ENCODE measurements at places on chromosomes 12 and 14.
A peak's percentile ranks its signal among the peaks of the same experiment; 100 is the strongest.

DNA sequence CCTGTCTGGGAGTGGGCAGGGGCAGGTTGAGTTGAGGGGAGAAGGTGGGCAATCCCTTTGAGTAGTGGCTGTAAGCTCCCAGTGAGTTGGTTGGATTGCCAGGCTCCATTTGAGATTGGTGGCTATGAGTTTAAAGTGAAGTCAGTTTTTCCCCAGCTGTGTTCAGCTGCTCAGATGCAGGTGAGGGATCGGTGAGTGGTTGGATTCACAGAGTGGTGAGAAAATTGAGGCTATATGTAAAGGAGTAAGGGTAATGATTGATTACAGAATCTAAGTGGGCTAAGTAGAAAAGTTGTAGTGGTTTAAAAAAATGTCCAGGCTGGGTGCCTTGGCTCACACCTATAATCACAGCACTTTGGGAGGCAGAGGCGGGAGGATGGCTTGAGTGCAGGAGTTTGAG is 68.6 kb downstream of the GLRX5 start:
- no peak for DNase-seq

- no peak for DNase-seq
Measured at GRCh38 chr14:39034481-39035296, 68.3 kb downstream of the SEC23A start.

DNA sequence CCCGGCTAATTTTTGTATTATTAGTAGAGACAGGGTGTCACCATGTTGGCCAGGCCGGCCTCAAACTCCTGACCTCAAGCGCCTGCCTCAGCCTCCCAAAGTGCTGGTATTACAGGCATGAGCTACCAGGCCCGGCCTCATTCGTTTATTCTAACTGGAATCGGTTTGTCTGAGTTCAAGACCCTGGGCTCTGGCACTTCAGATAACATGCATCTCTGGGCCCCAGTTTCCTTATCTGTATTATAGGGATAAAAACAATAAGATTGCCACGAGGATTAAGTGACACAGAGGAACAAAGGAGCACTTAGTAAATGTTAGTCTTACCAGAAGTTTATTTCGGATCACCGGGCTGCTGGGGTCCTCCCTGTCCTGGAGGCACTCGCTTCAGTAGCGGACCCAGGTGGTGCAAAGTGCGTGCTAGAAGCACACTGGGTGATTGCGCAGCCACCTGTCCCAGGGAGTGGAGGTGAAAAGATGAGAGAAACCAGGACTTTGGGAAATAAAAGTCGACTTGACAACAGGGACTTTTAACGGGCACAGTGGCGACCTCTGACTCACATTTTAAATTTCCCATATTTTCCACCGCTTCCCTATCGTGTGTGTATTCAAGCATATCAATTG is 37.5 kb downstream of the ACACB start:
- no peak for DNase-seq

- no peak for DNase-seq
Measured at GRCh38 chr12:114420944-114421335, 15.0 kb upstream of the TBX5 start.

DNA sequence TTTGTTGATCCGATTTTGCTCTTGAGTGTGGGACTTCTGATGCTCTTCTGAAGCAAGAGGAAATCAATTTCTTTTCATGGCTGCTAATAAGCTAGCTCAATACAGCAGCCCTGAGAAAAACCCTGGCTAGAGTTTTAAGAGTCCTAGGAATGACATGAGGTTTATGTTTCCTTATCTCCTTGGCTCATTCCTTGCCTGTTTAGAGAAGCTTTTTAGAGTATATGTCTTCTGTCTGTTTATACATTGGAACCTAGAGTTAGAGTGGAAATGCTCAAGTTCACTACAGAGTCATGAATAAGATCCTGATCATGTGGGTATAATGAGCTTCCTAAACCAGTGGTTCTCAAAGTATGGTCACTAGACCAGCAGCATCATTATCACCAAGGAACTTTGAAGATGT is 34.5 kb downstream of the SMOC1 start:
- DNase-seq: no peak

DNA sequence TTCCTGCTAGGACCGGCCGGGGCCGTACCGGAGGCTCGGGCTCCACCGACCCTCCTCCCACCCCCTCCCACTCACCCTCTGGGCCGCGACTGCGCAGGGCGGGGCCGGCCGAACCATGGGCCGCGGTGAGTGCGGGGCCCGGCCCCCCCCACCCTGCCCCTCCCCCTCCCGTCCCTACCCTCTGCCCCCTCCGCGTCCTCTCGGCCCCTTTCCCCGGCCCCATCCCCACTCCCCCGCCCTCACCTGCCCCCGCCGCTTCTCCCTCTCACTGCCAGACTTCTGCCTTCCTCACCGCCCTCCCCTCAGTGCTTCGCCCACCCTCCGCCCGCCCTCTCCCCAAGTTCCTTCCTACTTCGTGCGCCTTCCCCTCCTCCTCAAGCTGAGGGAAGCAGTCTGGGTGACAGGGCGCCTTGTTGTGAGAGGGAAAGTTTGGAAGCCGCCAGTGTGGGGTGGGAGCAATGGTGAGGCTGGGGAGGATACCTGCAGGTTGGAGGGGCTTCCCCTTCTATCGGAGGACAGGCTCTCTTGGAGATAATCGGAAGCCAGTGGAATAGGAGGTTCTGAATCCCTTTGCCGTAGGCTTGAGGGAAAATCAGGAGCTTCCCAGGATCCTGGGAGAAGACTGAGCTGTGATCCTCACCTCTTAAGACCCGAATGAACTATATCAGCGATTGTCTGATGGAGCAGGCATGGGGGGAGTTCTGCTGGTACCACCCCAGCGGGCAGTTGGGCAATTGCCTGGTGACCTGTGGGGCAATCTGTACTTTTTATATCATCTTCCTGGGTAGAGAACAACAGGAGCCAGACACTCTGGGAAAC is 472 bp downstream of the MBD6 start:
- DNase-seq: no peak

DNA sequence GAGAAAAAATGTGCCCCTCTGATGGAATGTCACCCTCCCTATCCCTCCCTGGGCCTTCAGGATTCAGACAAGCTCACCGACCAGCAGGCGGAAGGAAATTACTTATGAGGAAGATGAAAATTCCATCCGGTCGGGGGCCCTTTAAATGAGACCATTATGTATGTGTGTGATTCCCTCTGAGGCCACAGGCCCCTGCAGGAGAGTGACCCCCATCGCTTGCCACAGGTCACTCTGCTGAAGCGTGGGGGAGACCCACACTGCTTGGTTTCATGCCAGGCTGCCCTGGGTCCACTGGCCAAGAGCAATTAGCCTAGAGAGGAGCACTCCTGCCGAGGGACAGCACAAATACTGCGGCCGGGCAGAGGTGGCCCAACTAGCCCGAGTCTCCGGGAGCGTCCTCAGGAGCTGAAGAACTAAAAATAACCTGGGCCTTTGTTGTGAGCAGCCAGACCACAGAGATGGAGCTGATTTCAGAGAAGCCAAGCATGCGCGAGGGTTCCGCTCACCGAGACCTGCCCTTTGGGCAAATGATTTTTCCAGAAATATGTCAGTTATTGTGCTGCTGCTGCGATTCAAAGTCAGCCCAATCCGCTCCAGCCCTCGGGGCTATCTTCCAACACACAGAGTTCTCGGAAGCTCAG is 276.4 kb downstream of the DPF3 start:
- peak; percentile 88 for DNase-seq

DNA sequence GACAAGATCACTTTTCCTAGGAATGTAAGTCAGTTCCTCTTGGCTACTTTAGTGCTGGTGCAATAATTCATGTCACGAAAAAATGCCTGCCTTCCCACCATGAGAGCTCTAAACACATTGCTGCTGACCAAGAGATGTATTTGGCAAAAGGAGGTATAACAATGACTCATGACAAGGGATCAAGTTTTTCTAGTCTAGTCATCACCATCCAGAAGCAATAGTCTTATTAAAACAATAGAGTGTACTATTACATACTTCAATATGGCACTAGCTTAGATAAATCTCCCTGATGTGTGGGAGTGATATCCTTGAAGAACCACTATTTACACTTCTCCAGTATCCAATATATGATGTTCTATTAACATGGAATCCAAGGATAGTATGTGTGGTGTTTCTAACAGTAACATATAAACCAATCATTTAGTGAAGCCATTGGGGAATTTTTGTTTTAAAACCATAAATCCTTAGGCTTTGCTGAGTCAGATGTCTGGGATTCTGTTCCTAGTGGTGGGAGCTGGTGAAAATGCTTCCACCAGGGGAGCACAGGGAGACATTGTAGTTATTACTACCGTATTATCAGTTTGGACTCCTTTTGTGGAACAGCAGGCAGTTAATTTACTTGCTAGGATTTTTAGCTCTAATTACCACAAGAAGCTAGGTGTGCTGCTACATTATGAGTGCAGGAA is 1387.5 kb downstream of the LRFN5 start:
- no peak for DNase-seq

GRCh38 chr12:116337312-116337711 is 59.8 kb upstream of the MED13L start:
- DNase-seq: no peak

DNA sequence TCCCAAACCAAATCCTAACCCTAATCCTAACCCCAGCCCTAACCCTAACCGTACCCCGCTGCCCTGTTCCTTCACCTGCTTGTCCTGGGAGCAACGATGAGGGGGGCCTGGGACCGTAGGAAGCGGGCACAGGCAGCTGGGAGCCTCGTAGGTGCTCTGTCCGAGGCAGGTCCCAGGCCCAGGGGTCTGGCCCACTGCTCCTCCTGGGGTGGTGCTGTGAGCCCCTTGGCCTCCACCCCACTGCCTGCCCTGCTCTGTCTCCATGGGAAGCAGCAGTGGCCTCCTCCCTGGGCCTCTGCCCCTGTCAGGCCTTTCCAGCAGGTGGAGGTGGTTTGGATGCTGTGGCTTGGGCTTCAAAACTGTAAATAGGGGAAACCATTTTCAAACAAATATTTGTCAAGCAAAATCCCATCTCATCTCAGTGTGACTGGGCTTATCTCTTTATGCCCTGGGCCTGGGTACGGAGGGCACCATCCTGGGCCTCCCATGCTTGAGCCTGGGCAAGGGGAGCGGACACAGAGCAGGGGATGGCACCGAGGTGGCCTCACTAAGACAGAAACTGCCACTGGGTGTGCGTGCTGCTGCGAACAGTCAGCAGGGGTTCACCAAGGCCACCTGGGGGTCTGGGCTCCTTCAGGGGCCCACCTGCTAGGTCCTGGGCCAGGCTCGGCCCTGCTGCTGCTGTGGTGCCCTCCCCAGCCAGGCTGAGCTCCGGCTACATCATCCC is 3.7 kb upstream of the BEGAIN start:
- DNase-seq: no peak

GRCh38 chr14:79028281-79028680 is 858.1 kb downstream of the NRXN3 start:
- no peak for DNase-seq

DNA sequence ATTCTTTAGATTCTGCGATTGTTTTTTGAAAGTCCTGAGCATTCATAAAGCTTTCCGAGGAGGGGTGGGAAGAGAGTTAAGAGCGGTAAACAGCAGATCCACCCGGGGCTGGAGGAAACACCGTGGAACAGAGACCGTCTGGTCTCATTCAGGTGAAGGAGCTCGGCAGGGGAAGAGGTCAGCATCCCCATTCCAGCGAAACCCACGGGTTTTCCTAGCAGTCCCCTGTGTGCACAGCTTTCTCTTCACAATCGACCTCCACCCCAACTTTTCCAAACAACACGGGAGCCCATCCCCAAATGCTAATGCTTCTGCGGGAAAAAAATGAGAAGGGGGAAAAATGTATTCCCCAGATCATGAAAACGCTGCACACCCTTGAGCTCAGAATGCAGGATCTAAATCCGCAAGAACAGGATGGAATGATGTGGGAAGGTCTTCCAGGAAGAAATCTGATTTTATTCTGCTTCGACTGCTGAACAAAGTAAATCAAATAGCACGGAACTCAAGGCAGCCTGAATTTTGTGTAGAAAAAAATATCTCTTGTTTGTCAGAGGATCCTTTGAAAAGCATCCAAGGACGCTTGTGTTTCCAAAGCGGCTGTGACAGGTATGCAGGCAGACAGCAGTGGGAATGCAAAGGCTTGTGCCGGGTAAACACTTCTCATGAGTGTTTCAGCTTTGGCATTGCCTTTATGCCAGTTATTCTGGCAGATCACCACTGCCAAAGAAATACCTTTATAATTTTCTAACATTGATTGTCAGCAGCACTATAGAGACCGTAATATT is 128.8 kb downstream of the NDUFA12 start:
- no peak for DNase-seq

- DNase-seq: no peak
Measured at GRCh38 chr12:29104516-29104915, 44.6 kb upstream of the FAR2 start.

GRCh38 chr12:96327889-96328288 is 72.3 kb downstream of the CDK17 start:
- no peak for DNase-seq

GRCh38 chr14:99286761-99287160 is 14.8 kb upstream of the BCL11B start:
- no peak for DNase-seq

DNA sequence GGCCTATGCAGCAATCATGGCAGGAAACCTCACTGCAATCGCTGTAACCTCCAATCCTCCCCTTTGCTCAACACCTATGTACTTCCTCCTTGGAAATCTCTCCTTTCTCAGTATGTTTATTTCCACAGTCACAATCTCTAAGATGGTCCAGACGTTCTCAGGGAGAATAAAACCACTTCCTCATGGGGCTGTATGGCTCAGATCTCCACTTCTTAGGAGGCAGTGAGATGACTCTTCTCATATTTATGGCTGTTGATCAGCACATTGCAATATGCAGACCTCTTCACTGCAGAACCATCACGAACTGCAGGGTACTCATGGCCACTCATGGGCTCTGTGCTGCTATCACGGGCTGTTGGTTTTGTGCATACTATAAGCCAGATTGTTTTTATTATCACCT is 17.1 kb upstream of the OR4K17 start:
- no peak for DNase-seq

GRCh38 chr12:11861155-11861863 is 209.4 kb upstream of the BCL2L14 start:
- no peak for DNase-seq

DNA sequence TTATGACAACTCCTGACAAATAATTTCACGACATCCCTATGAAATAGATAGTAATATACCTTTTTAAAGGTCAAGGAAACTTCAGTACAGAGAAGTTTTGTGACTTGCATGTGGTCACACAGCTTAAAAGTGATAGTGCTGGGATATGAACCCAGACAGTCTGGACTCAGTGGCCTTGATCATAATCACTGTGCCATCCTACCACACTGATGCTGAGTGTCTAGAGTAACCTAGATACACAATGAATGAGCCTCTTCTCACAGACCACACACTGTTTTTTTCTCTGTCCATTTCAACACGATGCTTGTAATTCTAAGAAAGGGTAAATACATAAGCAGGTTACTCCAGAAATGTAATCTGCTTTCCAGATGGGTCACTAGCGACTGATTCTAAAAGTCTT is 88.2 kb downstream of the SYNE2 start:
- DNase-seq: no peak

DNA sequence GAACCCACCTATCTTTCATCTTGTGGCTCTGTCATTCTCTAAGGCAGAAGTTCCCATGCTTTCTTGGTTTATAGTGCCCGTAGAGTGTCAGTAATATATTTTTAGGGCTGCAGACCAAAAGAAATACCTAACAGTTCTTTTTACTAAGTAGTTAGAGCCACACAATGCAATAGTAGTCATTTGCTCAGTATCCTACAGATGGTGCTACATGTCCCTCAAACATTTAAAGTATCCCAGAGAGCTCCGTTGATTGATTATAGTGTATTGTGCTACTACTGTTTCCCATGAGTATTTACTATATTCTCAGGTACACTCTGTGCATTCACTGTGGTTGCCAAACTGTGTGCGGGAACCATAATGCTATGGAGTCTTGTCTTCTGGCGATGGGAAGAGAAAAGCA is 4.7 kb upstream of the PLBD1 start:
- no peak for DNase-seq

- no peak for DNase-seq
Measured at GRCh38 chr12:109951751-109952150, 44.4 kb downstream of the GIT2 start.

Data from vagina (tissue), 2 donors.